ENCODE measurements at places on chromosomes 2 and 18.

DNA sequence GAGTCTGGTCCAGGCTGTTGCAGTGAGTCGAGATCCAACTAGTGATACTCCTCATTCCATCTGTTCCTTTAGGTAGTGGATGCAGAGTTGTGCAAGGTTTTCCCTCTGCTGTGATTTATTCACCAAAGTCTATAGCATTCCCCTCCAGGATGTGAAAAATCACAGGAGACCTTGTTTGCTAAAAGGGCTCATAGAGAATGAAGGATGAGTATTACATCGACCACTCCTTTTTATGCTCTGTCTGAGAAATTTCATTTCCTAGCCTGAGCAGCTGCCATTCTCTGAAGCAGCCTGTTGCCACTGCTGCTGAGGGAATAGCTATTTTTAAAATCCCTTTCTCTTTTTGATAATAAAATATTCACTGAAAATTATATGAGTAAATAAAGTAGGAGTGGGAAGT lies 134.1 kb upstream of the LRRTM1 start:
- no peak for DNase-seq

GRCh38 chr2:175836361-175836760 lies 165.7 kb downstream of the LNPK start:
- no peak for DNase-seq

DNA sequence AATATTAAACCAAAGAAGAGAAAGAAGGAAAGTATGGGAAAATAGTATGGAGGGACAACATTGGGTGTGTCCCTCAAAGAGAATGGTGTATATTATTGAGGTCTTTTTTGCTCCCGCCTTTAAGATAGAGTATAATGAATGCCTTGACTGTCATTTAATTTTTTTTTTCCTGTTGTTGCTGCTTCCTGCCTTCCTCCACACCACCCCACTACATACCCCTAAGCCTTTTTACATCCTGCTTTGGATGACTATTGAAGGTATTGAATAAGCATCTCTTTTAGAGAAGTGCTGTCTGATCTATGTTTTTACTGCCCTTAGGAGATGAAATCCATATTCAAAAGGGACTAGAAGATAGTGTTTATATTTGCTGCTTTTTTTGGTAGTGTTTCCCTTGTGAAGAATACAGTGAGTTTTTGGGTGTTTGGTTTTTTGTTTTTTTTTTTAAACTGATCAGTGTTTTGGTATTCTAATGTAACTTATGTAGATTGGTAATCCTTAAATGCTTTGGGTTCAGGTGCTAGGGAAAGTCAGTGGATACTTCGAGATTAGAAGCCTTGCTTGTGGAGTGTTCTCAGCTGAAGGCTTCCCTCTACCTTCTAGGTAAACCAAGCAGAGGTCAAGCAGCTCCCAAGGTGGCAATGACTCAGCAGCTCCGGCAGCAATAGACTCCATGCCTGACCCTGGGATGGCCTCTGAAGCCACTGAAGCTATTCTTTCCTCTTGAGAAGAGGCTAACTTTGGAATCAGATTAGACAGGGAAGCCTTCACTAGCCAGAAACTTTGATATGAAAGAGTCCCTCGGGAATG lies 5.0 kb downstream of the FZD7 start:
- DNase-seq: no peak

DNA sequence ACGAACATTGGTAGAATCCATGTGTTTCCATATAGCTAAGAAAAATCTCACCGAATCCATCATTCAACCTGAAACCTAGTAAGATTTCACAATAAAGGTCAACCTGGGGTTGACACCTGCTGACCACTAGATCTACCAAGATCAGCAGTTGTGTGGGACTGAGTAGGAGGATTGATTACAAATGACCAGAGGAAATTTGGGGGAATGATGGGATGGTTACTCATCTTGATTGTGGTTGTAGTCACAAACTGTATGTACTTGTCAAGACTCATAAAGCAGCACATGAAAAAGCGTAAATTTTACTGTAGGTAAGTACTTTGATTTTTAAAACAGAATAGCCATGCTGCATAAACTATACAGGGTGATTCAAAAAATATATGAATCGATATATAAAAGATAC lies 14.7 kb downstream of the DAPL1 start:
- no peak for DNase-seq

DNA sequence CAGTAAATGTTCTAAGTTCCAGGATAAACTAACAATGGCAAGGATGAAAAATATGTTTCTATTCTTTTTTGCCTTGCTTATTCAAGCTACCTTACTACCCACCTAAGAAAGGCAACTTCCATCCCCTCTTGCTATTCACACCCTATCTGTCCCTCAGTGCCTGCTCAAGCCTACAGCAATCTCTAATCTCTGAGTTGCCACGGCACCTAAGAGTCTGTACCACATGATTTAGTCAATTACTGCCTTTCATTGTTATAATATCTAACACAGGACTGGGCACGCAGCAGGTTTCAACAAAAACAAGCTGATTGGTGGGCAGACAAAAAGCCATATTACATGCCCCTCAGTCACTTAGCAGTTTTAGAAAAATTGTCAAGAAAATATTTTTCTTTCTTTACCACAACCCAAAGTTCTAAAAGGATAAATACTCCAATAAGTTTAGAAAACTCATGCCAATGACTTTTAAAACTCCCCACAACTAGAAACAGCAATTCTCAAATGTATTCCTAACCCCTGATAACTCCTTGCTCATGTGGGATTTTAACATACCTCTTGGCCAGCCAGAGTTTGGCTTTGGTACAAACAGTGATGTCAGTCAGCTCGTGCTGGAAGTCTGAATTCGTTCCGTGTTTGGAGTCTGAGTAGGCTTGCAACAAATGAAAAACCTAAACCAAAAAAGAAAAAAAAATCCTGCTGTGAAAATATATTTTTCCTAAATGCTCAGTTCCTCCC lies 117.3 kb upstream of the ZFP36L2 start:
- peak; percentile 94 for DNase-seq

DNA sequence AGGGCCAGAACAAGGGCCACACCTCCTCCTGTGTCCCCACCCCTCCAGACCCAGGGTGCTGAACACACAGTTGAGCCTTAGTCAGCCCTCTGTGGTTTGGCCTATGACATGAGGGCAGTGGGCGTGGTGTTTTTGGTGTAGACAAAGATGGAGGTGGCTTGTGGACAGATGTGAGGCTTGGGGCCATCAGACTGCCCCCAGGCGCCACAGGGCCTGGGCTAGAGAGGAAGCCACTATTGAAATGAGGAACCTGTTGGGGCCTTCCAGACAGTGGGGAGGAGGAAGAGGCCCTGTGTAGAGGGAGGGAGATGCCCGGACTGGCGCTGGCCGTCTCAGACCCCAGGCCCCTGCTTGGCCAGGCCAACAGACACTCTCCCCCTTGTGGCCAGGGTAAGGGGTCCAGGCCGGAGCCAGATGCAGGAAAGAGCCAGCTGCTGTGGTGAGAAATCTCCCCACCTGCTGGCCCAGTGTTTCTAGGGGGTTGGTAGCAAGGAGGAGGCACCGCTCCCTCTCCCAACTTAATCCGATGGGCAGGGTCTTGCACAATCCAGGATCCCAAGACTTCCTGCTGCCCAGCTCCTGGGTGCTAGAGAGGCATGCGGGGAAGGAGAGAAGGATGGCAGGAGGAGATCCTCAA lies 53.8 kb downstream of the SMAD7 start:
- peak; percentile 76 for DNase-seq

DNA sequence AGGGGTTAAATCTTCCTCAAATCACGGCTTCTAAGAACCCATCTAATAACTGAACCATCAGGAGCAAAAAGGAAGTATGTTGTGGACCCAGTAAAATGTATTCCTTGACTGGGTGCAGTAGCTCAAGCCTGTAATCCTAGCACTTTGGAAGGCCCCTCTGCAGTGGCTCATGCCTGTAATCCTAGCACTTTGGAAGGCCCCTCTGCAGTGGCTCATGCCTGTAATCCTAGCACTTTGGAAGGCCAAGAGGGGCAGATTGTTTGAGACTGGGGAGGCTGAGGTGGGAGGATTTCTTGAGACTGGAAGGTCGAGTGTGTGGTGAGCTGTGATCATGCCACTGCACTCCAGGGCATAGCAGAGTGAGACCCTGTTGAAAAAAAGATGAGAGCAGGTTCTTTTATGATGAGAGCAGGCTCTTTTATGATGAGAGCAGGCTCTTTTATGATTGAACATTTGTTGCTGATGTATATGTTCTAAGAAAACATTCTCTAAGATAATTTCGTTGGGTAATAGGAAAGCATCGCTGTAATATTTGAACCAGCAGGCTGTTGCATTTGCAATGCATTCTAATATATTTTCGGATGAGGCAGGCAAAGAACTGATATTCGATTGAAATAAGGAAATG lies 3.5 kb upstream of the PARD6G start:
- DNase-seq: no peak

DNA sequence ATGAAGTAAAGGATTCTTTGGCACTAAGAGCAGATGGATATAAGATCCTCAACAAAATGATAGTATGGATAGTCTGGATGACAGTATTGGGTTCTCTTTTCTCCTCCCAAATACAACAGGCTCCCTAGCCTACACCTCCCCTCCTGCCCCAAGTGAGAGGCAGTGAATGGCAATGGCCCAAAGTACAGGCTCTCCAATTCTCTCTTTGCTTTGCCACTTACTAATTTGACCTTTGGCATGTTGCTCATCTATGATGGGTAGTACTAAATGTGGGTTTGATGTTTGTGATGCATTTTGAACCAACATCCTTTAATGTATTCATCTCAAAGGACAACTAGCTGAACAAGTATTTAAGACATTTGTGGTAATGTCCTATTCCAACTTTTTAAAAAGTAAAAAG lies 65.9 kb downstream of the EIF5B start:
- DNase-seq: no peak

DNA sequence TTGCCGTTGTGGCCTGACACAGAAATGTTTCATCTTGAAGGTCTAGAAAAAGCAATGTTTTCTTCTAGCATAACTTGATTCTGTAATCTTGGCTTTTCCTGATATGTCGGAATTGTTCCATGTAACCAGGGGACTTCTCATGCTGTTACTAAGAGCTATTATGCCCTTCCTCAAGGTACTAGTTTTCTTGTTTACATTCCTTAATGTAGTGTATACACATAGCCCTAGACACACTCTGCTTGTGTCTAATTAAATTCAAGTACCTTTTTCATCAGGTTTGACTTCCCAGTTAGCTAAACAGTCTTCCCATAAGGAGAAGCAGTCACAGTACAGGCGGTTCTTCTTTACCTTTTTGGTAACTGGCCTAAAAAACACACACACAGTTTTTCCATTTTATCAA lies 122.8 kb upstream of the MSH6 start:
- DNase-seq: no peak

- no peak for DNase-seq
Measured at GRCh38 chr2:161988589-161988988, 85.4 kb downstream of the DPP4 start.

DNA sequence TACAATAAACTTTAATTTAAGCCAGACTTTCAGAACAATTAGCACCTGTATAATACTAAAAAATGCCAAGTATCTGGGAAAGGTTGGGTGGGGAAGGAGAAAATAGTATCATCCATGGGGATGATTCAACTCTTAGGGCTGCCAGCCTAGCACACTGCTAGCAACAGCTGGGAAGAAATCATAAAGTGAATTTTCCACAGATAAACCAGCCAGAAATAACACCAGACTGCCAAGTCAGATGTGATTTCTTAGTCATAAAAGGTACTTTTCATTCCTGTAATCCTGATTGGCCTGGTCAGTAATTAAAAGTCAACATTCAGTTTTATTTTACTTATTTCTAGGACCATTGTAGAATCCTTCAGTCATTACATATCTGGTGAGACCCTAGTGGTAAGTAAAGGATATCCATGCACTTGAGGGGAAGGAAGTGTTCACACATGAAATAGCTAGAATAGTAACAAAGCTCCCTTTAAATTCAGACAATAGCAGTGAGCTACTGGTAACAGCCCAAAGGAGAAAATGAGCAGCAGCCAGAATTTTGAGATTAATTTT lies 59.4 kb downstream of the LIMS1 start:
- no peak for DNase-seq

DNA sequence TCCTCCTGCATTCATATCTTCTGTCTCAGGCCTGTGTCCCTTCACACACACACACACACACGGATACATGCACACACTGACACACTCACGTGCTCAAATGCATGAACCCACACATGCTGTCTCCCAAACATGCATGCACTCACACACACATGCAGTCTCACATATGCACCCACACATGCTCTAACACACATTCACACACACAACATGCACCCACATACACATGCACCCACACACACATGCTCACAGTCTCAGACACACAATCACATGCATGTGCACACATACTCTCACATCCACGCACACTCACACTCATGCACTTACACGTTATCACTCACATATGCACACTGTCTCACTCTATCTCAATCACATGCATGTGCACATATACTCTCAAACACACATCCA lies 1.9 kb upstream of the CD226 start:
- no peak for DNase-seq

DNA sequence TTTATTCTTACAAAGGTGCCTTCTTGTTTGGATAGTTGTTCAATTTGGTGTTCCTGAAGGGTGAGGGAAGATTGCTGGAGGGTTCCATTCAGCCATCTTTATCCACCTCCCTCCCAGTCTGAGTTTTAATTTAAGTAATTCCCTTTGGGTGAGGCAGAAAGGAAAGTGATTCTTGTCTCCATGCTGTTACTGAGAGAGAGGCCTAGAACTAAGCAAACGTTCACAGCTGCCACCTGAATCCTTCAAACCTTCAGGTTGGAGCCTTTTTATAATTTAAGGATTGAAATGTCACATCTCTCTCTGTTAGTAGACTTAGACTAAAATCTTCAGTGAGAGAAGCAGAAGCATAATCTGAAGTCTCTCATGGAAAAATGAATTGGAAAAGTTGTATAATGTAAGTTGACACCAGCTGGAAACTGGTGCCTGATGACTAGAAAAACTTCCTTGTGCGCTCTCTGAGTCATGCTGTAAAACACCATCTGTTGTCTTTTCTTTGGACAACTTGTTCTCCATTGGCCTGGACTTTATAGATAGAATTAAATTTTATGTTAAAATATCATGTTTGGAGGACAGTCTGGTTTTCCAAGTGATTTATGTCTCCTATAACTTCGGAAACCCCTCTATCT lies 14.6 kb downstream of the STRADB start:
- DNase-seq: no peak

DNA sequence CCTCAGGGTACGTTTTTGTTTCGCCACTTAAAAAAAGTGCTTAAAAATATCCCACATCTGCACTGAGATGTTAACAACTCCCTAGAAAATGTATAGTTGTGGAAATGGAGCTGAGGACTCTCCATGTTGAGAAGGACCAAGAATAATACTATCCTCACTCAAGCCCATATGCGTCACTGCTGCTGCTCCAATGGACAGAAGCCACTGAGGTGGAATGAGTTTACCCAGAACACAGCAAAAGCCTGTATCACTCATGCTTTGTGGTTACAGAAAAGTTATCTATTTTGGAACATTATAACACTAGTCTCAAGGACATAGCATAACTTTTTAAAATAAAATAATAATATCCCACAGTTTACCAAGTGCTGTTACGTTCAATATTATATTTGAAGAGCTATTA lies 31.9 kb downstream of the DSC3 start:
- no peak for DNase-seq

GRCh38 chr2:152499896-152500735 lies 165.1 kb downstream of the FMNL2 start:
- DNase-seq: no peak

- no peak for DNase-seq
Measured at GRCh38 chr2:8514796-8515758, 166.8 kb upstream of the ID2 start.
